IPS-NIHi11 (cell line): ENCODE measurements at places on chromosomes 13 and 19.
A peak's percentile ranks its signal among the peaks of the same experiment; 100 is the strongest.

DNA sequence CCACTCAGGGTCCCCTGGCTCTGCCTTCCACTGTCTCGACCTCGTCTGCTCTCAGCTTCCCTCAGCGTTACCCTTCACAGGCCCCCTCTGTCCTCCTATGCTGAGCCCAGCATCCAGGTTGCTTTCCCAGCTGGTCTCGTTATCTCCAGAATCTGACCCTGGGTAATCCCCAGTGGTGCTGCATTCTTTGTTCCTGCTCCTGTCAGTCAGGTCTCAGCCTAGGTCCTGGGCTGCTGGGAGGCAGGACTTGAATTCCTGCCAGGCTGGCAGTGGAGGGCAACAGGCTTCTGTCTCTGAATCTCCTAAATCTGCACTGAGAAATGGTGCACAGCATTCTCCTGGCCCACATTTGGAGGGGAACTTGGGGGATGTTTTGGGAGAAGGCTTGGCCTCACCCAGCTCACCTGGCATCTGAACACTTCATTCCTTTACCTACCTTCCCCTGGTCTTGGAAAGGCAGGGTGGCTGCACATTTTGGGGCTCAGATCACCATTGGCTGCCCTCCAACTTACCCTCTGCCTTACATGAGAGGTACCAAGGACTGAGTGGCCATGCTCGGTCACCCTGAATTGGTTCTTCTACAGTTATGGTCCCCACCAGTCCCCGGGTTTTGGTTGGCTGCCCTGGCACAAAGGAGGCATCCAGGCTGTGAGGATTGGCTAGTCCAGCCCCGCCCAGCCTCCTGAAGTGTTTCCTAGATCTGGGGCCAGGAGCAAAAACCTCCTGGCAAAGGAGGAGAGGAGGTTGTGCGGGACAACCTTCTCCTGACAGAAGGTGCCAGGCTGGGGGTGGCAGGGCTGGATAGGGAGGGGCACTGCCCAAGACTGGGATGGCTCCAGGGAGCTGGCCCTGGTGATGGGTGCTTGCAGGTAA lies at the start of gene CYP4F8:
Gene CYP4F8, plus strand, starts transcription at position 712 of the 873 bp plus-strand sequence. CDS start 399 bp downstream, outside the sequence.
- DNase-seq, result no peak

DNA sequence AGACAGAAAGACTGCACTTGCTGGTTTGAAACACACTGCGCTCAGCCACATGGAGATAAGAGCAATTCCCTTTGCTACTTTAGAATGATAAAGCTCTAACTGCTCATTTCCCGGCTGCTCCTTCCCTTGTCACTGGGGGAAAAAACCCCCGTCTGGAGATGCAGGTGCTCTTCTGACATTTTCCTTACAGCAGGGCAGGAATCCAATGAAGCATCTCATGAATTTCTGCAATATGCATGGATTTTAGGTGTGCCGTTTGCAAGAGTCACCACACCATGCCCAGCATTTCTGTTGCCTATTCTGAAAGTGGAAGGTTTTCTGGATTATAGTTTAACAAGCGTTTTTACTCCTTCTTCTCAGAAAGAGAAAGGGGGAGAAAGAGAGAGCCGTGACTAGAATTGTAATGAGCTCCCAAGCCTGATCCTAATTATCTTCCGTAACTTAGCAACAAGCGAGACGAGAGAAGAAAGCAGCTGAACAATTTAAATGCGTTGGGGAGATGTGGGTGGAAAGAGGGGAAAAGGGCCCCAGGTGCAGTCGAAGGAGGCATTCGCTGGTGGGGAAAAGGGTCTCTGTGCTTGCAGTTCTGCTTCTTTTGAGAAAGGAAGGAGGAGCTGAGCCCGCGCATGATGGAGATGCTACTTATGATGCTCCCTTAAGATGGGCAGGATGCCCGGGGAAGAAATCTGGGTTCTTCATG lies 76.6 kb upstream of the SPATA13 start:
- DNase-seq, result no peak

- DNase-seq, result no peak
Measured at GRCh38 chr19:55461974-55462626, 658 bp upstream of the ISOC2 start.

DNA sequence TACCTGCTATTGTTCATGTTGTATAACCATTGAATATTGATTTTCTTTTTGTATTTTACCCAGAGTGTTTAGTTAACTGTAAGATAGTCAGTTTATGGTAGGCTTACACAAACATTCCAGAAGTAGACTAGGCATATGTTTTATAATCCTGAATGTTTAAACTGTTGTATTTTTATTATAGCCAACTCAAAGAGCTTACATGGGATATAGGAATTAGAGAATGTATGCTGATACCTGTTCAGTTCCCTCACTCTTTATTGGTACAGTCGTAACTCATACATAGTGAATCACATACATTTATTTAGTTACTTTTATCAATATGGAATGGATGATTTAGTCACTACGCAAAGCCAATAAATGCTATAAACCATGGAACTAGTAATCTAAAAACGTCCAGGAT lies 657.9 kb downstream of the SLITRK5 start:
- DNase-seq, result no peak

DNA sequence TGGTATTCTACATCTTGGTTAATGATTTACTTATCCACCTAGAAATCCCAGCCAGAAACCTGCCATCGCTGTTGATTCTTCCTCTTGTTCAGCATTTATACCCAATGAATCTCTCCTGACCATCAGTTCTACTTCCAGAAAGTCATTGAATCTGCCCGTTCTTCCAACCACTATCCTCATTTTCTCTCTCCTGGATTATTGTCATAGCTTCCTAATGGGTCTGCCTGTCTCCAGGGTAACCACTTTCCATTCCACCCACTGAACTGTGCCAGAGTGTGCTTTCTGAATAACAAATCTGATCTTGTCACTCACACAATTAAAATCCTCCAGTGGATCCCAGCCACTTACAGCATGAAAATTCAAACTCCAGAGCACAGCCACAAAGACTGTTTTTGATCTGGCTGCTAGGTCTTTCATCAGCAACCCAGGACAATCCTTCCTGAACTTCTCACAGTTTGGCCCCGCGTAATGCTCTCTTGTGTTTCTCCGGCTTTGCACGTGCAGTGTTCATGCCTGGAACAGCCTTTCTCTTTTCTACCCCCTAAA lies 330.6 kb downstream of the SPRY2 start:
- DNase-seq, result no peak

DNA sequence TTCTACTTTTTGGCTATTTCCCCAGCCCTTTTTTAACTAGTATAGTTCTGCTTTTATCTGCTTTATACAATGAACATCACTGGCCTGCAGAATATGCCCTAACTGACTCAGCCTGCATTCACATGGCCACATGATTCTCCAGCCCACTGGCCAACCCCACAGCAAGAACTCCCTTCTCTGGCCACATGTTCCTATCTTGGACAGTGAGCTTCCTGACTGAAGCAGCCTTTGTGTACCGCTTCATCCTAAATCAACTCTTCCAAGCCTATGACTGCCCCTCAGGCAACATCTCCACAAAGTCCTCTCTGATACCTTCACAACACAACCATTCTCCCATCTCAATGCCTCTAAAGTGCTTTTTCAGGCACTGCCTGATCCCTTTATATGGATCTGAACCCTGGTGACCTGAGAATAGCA lies 214.1 kb downstream of the COL4A1 start:
- no peak for DNase-seq

DNA sequence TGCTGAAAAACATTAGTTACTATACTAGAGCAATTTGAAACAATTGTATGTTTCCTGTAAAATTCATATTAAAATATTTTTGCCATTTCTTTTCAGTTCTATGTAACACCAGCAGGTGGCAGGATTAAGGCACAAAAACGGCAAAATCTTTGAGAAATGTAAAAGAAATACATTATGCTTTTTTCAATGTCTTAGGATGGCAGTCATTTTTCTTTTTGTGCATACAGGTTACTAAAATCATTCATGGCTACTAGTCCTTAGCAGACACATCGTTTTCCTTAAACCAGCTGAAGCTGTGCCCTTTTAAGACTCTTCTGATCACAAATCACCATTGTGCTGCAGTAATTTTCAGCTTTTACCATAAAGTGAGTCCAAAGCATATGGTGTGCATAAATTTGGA lies 800.7 kb upstream of the SLITRK5 start:
- DNase-seq, result no peak

DNA sequence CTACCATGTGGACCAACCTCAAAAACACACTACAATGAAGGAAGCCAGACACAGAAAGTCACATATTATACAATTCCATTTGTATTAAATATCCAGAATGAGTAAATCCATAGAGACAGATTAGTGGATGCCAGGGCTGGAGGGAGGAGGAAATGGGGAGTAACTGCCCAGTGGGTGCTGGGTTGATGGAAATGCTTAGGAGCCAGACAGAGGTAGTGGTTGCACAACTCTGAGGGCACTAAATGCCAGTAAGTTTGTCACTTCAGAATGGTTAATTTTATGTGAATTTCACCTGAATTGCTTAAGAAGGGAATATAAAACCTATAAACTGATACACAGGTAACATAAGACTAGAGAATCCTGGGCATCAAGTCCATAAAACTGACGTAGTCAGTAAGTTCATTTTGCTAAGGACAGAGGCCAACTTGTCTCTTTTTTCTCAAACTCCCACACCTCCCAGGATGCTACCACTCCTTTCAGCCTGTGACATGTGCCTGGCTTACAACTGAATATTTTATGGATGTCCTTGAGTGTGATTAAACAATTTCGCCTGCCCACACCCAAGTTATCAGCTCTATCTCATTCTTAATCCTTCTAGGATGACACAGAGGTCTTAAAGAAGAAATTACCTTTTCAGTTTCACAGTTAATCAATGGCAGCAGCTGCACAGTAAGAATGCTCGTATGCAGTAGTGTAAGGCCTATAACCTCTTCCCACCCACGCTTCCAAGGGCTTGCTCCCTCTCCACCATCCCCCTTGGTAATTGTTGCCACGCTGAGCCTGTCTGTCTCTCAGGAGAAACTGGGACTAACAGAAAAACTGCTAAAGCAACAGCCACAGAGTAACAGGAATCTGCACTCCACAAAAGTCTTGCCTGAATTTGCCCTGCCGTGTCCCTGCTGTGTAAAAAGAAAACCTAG lies 5.9 kb upstream of the MLNR start:
- DNase-seq, result no peak

GRCh38 chr19:44850641-44851109 lies 4.6 kb downstream of the NECTIN2 start:
- no peak for DNase-seq

GRCh38 chr19:38892841-38893240 lies 6.6 kb downstream of the SIRT2 start:
- DNase-seq, result peak; percentile 60

- DNase-seq, result peak; percentile 62
Measured at GRCh38 chr19:3387645-3388589, 21.5 kb downstream of the NFIC start.

GRCh38 chr19:47465957-47466356 lies 5.7 kb downstream of the SLC8A2 start:
- DNase-seq, result no peak

GRCh38 chr13:97018029-97018819 lies 23.9 kb upstream of the OXGR1 start:
- peak; percentile 42 for DNase-seq

DNA sequence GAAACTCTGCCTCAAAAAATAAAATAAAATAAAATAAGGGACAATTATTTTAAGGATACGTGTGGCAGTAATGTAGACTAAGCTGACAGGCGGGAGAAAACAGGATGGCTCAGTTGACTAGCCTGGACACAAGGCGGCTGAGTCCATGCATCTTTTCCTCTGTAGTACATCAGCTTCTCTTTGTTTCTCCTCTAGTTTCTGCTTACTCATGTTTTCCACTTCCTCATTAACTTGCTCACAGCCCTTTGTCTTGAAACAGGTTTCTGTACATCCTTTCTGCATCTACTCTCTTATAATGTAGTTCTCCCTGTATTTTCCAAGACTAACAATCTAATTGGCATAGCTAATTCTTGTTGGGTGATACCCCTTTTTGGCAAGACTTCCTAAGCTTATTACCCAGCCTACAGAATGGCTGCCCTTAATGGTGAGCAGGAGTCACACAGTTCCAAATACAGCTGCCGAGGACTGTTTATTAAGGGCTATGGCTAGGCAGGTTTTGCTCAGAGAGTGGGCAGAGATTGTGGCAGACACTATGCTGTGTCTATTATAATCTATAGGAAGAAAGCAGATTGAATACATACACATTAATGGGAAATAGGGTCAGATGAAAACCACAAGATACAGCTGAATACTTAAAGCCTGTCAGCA lies 58.7 kb upstream of the KLF5 start:
- DNase-seq, result no peak

GRCh38 chr13:95471960-95472359 lies 80.6 kb upstream of the CLDN10 start:
- DNase-seq, result no peak

- DNase-seq, result peak; percentile 3
Measured at GRCh38 chr13:111789420-111789819, 277.5 kb upstream of the SOX1 start.

GRCh38 chr13:28485551-28485950 lies 9.4 kb downstream of the FLT1 start:
- no peak for DNase-seq

GRCh38 chr13:71643448-71643860 lies 223.6 kb downstream of the DACH1 start:
- no peak for DNase-seq

DNA sequence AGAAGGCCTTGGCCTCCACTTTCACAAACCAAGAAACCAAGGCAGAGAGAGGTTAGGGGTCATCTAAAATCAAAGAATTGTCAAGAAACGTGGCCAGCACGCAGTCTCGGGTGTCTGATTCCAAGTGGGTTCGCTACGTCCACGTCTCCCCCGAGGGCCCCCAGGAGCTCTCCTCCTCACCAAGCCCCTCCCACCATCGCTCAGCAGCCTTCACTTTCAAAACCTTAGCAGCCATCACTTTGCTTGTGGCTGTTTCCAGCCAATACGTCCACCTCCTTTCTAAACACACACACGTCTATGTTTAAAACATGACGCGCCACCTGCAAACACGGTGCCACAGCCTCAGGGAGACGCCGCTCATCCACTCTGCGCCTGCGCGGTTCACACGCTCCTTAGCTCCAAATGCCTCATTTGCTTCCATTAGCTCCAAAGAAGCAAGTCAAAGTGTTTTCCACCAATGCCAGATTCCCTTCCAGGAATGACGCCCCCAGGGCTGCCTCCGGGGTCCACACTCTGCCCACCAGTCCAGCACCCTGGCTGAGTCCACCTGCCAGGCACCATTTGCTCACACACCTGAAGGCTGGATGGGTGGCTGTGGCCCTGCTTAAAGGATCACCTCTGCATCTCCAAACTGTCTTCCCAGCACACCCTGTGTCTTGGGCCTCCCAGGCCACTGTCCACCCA lies 5.5 kb downstream of the RASA3 start:
- no peak for DNase-seq

DNA sequence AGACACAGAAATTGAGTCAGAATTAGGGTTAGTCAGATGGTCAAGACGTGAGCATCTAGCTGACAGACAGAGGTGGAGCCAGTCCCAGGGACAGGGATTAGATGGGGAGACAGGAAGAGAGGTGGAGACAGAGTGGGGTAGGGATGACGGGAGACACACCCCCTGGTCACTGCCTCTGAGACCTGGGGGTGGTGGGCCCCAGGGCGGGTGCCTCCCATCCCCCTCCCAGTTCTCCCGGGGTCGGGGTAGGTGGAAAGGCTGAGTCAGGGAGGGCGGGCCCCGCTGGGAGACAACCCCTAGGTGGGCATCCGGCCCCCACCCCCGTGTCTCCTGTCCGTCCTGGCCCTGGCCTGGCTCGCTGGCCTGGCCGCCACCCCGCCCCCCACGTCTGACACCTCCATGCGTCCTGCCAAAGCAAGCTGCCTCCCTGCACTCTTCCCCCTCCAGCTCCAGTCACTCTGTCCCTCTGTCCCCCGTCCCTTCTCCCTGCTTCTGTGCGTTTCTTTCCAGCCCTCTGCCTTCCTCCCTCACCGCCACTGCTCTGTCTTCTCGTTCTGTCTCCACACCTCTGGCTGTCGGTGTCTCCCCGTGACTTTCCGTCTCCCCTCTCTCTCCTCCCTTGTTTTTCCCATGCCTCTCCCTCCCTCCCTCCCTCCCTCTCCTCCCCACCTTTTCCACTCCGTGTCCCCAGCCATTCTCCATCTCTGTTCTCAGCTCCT lies 15.1 kb downstream of the CCDC97 start:
- peak; percentile 83 for DNase-seq
